ENCODE measurements at places on chromosomes 4 and X.
A peak's percentile ranks its signal among the peaks of the same experiment; 100 is the strongest.

DNA sequence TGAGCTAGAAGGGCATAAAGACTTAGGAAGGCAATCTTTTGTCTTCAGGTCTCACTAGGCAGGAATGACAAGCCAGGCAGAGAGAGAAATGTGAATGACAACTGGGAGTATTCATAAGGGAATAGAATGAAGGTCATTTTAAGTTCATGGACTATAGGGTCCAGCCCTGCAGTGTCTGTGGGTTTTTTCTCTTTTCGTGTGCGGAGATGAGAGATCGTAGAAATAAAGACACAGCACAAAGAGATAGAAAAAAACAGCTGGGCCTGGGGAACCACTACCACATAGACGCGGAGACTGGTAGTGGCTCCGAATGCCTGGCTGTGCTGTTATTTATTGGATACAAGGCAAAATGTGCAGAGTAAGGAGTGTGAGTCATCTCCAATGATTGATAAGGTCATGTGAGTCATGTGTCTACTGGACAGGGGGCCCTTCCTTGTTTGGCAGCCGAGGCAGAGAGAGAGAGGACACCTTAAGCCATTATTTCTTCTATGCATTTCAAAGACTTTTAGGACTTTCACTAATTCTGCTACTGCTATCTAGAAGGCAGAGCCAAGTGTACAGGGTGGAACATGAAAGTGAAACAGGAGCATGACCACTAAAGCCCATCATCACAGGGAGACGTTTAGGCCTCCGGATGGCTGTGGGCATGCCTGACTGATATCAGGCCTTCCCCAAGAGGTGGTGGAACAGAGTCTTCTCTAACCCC lies 921.8 kb upstream of the PCDH10 start:
- no peak overlapping the region for H3K27ac ChIP-seq
- no peaks in the 10 kb centered on the region for H3K36me3 ChIP-seq
- H3K27me3 ChIP-seq: no peaks in the 10 kb centered on the region
- H3K4me1 ChIP-seq: no peaks in the 10 kb centered on the region
- no peak overlapping the region for H3K4me3 ChIP-seq

DNA sequence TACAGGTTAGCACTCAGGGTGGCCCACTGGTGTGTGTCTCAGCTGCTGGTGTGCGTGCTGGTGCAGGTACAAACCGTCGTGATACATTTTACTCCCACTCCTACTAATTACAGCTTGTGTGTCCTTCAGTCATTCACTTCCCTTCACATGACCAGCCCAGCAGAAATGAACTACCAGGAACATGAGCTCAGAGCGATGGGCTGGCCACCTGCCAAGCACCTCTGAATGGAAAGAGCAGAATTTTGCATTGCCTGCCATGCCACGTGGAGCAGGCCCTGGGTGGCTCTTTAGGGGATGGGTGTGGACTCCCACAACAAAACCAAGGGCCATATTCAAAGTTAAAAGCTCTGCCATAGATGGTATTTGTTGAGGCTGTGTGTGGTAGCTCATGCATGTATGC lies 58.9 kb upstream of the PGM2 start:
- H3K27ac ChIP-seq: no peak overlapping the region
- H3K27me3 ChIP-seq: no peaks in the 10 kb centered on the region
- DNase-seq: no peak

- no peak for DNase-seq
- peaks cover 15% of the 10 kb centered on the region for H3K4me1 ChIP-seq
- peak overlapping the region; percentile 37 for H3K4me3 ChIP-seq
- H3K27ac ChIP-seq: no peak overlapping the region
- no peaks in the 10 kb centered on the region for H3K36me3 ChIP-seq
Measured at GRCh38 chr4:1183985-1184773, 11.8 kb upstream of the SPON2 start.

DNA sequence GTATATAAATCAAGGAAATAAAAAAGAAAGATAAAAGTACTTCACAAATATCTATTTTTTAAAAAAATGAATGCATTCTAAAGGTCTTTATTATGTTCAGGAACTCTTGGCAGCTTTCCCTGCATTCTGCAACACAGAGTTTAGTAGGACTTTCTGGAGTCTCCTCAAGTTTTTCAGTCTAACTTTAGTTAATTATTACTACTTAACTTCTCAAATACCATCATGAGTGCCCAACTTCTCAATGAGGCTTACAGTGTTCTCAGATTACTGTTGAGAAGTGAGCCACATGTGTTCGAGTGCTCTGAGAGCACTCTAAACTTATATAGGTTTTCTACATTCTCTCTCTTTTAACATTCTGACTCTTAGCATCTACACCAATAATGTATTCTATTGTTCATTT lies 1852.9 kb upstream of the PCDH10 start:
- no peak for DNase-seq
- no peaks in the 10 kb centered on the region for H3K36me3 ChIP-seq
- H3K27me3 ChIP-seq: no peaks in the 10 kb centered on the region
- no peaks in the 10 kb centered on the region for H3K4me1 ChIP-seq
- no peak overlapping the region for H3K27ac ChIP-seq
- H3K4me3 ChIP-seq: no peak overlapping the region

DNA sequence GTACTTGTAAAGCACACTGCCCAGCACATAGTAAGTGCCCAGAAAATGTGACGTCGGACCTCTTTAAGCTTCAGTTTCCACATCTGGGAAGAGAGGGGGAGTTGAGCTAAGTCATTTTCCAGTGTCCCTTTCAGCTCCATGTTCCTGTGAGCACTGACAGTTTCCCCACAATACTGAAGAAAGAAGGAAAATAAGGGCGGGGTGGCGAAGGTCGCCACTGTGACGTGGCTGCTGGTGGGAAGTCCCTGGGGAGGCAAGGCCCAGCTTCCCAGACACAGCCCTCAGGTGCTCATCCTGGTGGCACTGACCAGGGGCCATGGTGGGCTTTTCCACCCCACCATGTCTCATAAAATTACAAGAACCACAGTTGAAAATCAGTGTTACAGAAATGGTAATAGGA lies 121.8 kb downstream of the PTTG2 start:
- H3K4me3 ChIP-seq: no peak overlapping the region
- no peaks in the 10 kb centered on the region for H3K4me1 ChIP-seq
- H3K36me3 ChIP-seq: peaks cover 6% of the 10 kb centered on the region
- H3K27ac ChIP-seq: no peak overlapping the region
- DNase-seq: no peak

DNA sequence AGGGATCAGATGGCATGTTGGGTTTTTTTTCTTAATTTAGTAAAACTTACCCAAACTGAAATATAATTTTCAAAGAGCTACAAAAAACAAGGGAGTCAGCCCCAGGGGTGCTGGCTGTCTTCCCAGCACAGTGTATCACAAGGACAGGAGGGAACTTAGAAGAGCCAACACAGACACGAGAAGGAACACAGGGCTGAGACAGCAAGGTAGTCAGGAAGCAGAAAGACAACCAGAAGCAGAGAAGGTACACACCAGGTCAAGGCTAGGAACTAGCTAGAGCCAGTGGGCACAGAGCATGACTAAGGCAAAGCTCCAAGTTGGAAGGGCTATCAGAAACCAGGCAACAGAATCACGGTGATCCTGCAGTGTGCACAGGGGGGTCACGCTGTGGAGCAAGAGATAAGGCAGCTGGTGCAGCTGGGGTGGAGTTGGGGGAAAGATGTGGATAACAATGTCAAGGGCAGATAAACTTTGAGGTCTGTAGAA lies 168.7 kb downstream of the NR3C2 start:
- H3K27ac ChIP-seq: no peak overlapping the region
- DNase-seq: no peak
- H3K4me1 ChIP-seq: no peaks in the 10 kb centered on the region
- H3K27me3 ChIP-seq: no peaks in the 10 kb centered on the region

DNA sequence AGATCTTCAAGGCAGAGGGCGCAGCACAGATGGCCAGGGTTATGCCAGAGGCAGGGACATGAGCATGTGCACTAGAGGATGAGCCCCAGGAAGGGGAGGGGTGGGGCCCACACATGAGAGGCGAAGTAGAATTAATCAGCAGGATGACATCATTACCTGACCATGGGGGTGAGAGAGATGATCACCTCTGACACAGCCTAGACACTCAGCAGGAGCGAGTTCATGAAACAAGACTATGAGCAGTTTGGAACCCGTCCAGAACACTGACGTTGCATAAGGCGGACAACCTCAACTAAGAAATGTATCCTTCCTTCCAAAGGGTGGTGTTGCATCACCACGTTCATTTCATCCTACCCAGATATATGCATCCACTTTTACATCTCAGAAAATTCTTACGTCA lies 446.7 kb upstream of the TENM3 start:
- no peak for DNase-seq
- H3K27me3 ChIP-seq: no peaks in the 10 kb centered on the region
- H3K36me3 ChIP-seq: no peaks in the 10 kb centered on the region
- H3K27ac ChIP-seq: no peak overlapping the region
- H3K4me1 ChIP-seq: no peaks in the 10 kb centered on the region
- no peak overlapping the region for H3K4me3 ChIP-seq

GRCh38 chr4:26542991-26543390 lies 40.9 kb upstream of the TBC1D19 start:
- no peaks in the 10 kb centered on the region for H3K4me1 ChIP-seq
- no peak overlapping the region for H3K4me3 ChIP-seq
- no peak overlapping the region for H3K27ac ChIP-seq

DNA sequence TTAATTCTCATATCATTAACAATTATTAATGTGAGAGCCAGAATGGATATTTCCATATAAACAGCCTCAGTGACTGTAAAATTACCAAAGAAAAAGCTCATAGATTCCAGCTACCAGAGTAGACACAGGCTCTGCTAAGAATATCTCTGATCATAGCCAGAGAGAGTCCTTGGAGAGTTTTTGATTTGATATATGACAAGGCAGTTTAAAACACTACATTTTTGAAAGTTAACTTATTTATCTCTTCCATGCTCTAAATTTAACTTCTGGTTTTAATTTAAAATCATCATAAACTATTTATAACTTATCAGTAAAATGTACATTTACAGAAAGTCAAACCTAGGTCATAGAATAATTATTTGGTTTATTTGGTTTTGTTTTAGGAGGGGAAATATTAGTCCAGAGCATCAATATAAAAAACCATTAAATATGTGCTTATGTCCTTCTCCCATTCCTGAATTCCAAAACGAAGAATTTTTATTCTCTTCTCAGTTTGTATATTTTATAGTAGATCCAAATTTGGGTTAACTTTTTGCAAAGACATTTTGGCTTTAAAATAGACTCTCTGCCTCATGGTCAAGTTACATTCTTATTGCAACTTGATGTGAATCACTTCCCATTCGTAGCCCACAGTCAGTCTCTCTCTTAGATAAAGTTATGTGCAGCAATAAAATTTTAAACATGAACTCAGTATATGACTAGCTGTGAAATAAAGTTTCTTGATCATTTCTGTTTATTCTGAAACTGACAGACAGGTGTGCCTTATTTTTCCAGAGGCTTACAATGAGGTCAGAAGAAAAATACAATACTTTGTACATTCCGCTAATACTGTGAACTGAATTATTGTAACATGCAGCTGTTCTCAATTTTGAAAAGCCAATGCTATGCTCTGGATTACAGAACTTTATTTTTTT lies 267.1 kb downstream of the PAPSS1 start:
- H3K27ac ChIP-seq: no peak overlapping the region
- H3K4me1 ChIP-seq: no peaks in the 10 kb centered on the region
- H3K4me3 ChIP-seq: no peak overlapping the region

DNA sequence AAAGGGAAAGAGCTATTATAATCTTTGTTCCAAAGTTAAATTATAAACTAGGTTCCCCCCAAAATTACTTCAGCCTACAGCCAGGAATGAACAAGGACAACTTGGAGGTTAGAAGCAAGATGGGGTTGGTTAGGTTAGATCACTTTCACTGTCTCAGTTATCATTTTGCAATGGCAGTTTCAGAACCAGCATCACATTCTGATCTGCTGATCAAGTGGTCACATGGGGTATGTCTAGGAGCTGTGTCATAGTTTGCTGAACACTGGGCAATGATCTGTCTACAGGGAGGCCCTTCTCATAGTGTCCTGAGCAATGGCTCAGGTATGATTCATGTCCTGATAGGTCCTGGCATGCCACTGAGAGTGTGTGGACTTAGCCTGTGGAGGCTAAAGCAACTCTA lies 41.6 kb upstream of the XIAP start:
- no peak for DNase-seq
- no peak overlapping the region for H3K27ac ChIP-seq
- H3K4me3 ChIP-seq: no peak overlapping the region
- no peaks in the 10 kb centered on the region for H3K4me1 ChIP-seq
- no peaks in the 10 kb centered on the region for H3K36me3 ChIP-seq

- no peaks in the 10 kb centered on the region for H3K4me1 ChIP-seq
- H3K36me3 ChIP-seq: no peaks in the 10 kb centered on the region
- DNase-seq: no peak
- no peaks in the 10 kb centered on the region for H3K27me3 ChIP-seq
Measured at GRCh38 chr4:168585168-168586091, 88.6 kb downstream of the PALLD start.

- H3K27ac ChIP-seq: no peak overlapping the region
- H3K27me3 ChIP-seq: no peaks in the 10 kb centered on the region
- no peaks in the 10 kb centered on the region for H3K36me3 ChIP-seq
- no peaks in the 10 kb centered on the region for H3K4me1 ChIP-seq
- DNase-seq: no peak
Measured at GRCh38 chrX:125005863-125006262, 313.8 kb upstream of the TEX13C start.

DNA sequence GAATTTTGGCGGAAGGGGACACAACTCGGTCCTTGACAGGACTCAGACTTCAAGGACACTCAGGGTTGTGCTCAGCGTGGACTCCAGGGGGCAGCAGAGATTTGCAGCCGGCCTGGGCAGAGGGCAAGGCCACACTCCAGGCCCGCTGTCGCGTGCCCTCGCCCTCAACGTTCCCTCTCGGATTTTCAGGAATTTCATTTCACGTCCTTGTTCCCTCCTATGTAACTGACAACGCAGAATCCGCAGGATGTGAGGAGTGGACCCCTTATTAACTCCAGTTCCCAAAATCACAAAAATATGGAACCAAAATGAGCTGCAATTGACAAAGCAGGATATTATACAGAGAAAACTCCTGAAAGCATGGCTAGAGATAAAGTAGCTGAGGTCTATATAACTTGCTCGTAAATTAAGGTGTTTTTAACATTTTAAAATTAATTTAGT lies 21.0 kb upstream of the DCTD start:
- no peaks in the 10 kb centered on the region for H3K4me1 ChIP-seq
- H3K27me3 ChIP-seq: peaks cover 4% of the 10 kb centered on the region
- H3K4me3 ChIP-seq: no peak overlapping the region

DNA sequence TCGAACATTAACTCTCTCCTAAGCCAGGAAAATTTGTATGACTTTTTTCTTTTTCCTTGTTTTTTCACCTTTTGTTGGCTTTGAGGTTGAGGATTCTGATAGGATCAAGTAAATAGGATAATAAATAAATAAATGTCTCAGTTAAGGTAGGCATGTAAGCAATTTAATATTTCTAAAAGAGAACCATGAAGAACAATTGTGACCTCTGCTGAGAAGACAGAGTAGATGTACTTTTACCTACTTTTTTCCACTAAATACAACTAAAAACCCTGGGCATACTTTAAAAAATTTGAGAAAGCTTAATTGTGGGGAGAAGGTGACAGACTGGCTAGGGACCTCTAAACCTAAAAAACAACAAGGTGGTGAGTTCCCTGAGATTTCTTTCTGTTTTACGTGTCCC lies 31.6 kb upstream of the CLNK start:
- peak overlapping the region; percentile 66 for H3K27ac ChIP-seq
- DNase-seq: no peak
- H3K4me3 ChIP-seq: no peak overlapping the region
- H3K27me3 ChIP-seq: no peaks in the 10 kb centered on the region
- H3K36me3 ChIP-seq: no peaks in the 10 kb centered on the region
- H3K4me1 ChIP-seq: peaks cover 12% of the 10 kb centered on the region
